ENCODE measurements at places on chromosomes 5 and 9. TPM values are rescaled to one million over a fixed set of nuclear protein-coding genes. Genes with fewer than 3 reads are reported as not detected.

PCAT7 gene
- not detected for total RNA-seq

IFNE gene
- not detected for total RNA-seq

PFN3 gene
- total RNA-seq = not detected

ZNF366 gene
- not detected for total RNA-seq

PLAC8L1 gene
- total RNA-seq = not detected

GABRA1 gene
- not detected for total RNA-seq

BAAT gene
- total RNA-seq = not detected

CD74 gene
- total RNA-seq = 608 TPM

SHISAL2B gene
- not detected for total RNA-seq

DRD1 gene
- not detected for total RNA-seq

PCDHGC4 gene
- total RNA-seq = not detected

SPINK4 gene
- total RNA-seq = not detected

IFNA2 gene
- not detected for total RNA-seq

TERT gene
- 4.0 TPM for total RNA-seq

TRPM6 gene
- not detected for total RNA-seq

ENTPD2 gene
- 0.25 TPM for total RNA-seq

OSTF1 gene
- 103 TPM for total RNA-seq

GABRG2 gene
- not detected for total RNA-seq

CBY3 gene
- 0.31 TPM for total RNA-seq

GZMA gene
- total RNA-seq = 160 TPM

IL4 gene
- 1.2 TPM for total RNA-seq

GARIN3 gene
- not detected for total RNA-seq
